Natural killer cell (primary cell): ENCODE measurements at places on chromosomes 2 and 18. TPM values are rescaled to one million over a fixed set of nuclear protein-coding genes. Genes with fewer than 3 reads are reported as not detected.

LMAN1 gene
- 58.3 TPM for total RNA-seq

SP100 gene
- 363 TPM for total RNA-seq

CPO gene
- not detected for total RNA-seq

TRABD2A gene
- total RNA-seq, result 1.4 TPM

SERPINB13 gene
- not detected for total RNA-seq

BMP10 gene
- not detected for total RNA-seq

DAW1 gene
- not detected for total RNA-seq

MRPL44 gene
- total RNA-seq, result 27.6 TPM

ATOH8 gene
- not detected for total RNA-seq

MC2R gene
- total RNA-seq, result not detected

PROC gene
- total RNA-seq, result not detected

IL18R1 gene
- 42.9 TPM for total RNA-seq

- H3K4me1 ChIP-seq, result no peaks in the 10 kb centered on the region
- H3K27ac ChIP-seq, result no peak overlapping the region
- H3K4me3 ChIP-seq, result no peak overlapping the region
- no peaks in the 10 kb centered on the region for H3K27me3 ChIP-seq
These were observed 21.6 kb upstream of the SULT1C2 start for GRCh38 chr2:108267101-108267500.

- DNase-seq, result no peak
- no peaks in the 10 kb centered on the region for H3K27me3 ChIP-seq
- H3K4me1 ChIP-seq, result no peaks in the 10 kb centered on the region
- H3K27ac ChIP-seq, result no peak overlapping the region
These were observed 114.8 kb downstream of the NEB start for GRCh38 chr2:151619337-151619989.

- H3K36me3 ChIP-seq, result no peaks in the 10 kb centered on the region
- DNase-seq, result no peak
- no peaks in the 10 kb centered on the region for H3K27me3 ChIP-seq
- no peak overlapping the region for H3K4me3 ChIP-seq
- no peaks in the 10 kb centered on the region for H3K4me1 ChIP-seq
These were observed 74.7 kb upstream of the TMEM200C start for GRCh38 chr18:5969989-5970403.

DNA sequence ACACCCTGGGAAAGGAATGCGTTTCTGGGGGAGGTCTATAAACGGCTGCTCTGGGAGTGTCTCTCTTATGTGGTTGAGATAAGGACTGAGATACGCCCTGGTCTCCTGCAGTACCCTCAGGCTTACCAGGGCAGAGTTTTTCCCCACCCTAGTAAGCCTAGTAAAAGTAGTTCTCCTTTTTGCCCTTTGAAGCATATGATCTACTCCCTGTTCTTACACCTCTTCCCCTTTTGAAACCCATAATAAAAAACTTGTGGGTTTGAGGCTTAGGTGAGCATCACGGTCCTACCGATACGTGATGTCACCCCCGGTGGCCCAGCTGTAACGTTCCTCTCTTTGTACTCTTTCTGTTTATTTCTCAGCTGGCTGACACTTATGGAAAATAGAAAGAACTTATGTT, 97.4 kb downstream of the FSIP2 start:
- no peak for DNase-seq
- H3K27me3 ChIP-seq, result no peaks in the 10 kb centered on the region
- no peaks in the 10 kb centered on the region for H3K36me3 ChIP-seq
- H3K4me1 ChIP-seq, result no peaks in the 10 kb centered on the region

DNA sequence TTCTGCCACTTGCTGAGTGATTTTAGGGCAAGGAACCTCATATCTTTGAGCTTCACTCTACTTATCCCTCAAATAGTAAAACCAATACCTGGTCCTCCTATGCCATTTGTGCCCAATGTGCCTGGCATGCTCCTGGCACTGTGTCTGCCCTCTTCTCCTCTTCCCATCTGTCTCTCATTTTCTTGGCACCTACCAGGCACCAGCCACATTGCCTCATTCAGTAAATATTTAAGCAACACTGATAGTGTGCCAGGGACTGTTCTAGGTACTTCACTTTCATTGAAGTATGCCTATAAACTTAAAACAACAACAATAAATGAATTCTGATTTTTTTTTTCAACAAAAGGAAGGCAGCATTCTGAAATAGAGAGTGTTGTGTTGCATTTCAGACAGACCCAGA, 15.1 kb upstream of the BOD1L2 start:
- H3K36me3 ChIP-seq, result no peaks in the 10 kb centered on the region
- DNase-seq, result no peak
- H3K4me3 ChIP-seq, result no peak overlapping the region

DNA sequence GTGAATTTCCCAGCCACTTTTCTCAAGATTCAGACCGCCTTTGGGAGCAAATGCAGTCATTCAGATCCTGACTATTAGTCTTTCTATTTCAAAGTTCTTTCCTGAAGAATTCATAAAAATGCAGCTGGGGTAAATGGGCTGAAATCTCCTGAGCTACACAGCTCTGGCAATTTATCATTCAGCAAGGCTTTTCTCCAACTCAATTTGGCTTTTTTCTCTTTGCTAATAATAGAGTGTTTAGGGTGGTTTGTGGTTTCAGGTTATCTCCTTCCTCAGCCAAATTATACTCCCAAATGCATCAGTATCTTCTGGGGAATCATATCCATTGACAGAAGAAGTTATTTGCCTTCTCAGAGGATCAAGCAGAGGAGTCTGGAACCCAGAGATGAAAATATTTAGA, 282.4 kb upstream of the SLC14A2 start:
- no peaks in the 10 kb centered on the region for H3K4me1 ChIP-seq
- H3K36me3 ChIP-seq, result no peaks in the 10 kb centered on the region
- no peaks in the 10 kb centered on the region for H3K27me3 ChIP-seq
- DNase-seq, result no peak
- H3K27ac ChIP-seq, result no peak overlapping the region
- no peak overlapping the region for H3K4me3 ChIP-seq

GRCh38 chr2:113822087-113822815, 65.8 kb upstream of the SLC35F5 start:
- no peaks in the 10 kb centered on the region for H3K36me3 ChIP-seq
- no peaks in the 10 kb centered on the region for H3K4me1 ChIP-seq
- no peaks in the 10 kb centered on the region for H3K27me3 ChIP-seq
- no peak for DNase-seq
- H3K27ac ChIP-seq, result no peak overlapping the region

GRCh38 chr2:64838817-64839216, 150.4 kb upstream of the SLC1A4 start:
- no peaks in the 10 kb centered on the region for H3K36me3 ChIP-seq
- no peak for DNase-seq
- H3K4me1 ChIP-seq, result peaks cover 5% of the 10 kb centered on the region
- no peaks in the 10 kb centered on the region for H3K27me3 ChIP-seq
- H3K4me3 ChIP-seq, result no peak overlapping the region

DNA sequence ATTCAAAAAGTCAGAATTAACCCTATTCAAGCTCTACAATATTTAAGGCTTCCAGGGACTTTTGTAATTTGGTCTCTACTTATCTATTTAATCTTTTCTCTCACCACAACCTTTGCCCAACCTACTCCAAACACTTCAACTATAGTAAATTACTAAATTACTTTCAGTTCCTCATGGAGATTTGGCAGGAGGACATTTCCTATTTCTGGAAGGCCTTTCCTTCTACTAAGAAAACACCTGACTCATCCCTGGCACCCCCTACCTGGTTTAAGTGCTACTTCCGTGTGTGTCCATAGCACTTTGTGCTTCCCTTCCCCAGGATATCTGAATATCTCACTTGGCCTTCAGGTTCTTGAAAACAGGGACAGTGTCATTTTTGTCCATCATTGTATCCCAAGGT, 96.3 kb downstream of the UPP2 start:
- no peaks in the 10 kb centered on the region for H3K36me3 ChIP-seq
- H3K27me3 ChIP-seq, result no peaks in the 10 kb centered on the region
- H3K4me1 ChIP-seq, result no peaks in the 10 kb centered on the region
- H3K4me3 ChIP-seq, result no peak overlapping the region

DNA sequence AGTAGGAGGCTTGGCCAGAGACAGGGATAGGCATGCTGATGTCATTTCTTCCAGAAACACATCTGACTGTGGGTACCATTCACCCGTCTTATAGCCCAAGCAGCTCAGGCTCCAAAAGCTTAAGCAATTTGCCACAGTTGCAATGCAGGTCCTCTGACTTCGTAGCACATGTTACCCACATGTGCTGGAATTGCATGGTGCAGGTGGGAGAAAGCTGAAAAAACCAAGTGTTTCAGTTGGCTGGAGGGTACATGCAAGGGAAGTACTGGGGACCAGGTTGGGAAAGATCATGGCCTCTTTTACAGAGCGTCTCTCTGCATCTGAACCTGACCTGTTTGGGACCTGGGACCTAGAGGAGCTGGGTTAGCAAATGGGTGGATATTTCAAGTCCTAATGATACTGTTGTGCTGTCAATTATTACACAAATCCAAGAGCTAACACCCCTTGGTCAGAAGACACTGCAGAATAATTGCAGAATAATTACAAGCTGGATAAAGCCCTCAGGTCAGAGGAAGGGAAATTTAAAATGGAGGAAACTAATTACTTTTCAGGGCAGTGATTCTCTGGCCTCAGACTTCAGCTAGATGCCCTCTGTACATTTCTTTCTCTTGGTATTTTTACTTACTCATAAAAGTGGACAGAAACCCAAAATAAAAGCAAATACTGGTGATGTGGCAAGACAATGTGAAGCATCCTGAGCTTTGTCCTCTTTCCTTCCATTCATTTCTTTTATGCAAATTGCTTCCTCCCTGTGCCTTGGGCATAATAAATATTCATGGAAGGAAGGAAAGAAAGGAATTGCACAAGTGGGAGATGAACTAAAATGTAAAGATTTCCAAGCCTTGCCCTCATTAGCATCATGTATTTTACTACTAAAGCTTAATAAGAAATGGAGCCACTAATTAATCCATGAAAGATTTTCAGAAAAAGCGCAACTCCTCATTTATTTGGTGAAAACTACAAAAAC, 45.6 kb upstream of the TTC39C start:
- no peaks in the 10 kb centered on the region for H3K36me3 ChIP-seq
- DNase-seq, result no peak
- peaks cover 52% of the 10 kb centered on the region for H3K4me1 ChIP-seq
- H3K27ac ChIP-seq, result no peak overlapping the region

DNA sequence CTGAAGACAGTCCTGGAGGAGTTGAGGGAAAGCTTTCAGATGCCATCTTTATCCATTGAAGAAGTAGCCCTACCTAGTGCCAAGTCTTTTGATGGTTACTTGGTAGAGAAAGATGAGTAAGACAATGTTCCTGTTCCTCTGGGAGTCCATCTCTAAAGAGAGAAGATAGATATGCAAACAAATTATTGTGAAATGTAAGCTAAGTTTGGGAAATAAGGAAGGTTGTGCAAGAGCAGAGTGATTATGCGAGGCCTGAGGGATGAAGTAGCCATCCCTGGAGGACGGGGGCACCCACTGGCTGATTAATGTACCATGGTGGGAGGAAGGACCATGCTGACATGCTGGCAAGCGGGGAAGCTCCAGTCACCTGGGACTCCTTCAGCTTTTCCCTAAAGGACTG, 994 bp upstream of the DTNA start:
- H3K4me1 ChIP-seq, result no peaks in the 10 kb centered on the region
- DNase-seq, result no peak
- no peak overlapping the region for H3K27ac ChIP-seq
- H3K36me3 ChIP-seq, result no peaks in the 10 kb centered on the region
- peaks cover 12% of the 10 kb centered on the region for H3K27me3 ChIP-seq

- no peak for DNase-seq
- H3K36me3 ChIP-seq, result no peaks in the 10 kb centered on the region
- no peak overlapping the region for H3K27ac ChIP-seq
- H3K4me3 ChIP-seq, result no peak overlapping the region
- no peaks in the 10 kb centered on the region for H3K4me1 ChIP-seq
These were observed 66.6 kb upstream of the ZNF397 start for GRCh38 chr18:35174093-35174731.

GRCh38 chr2:223044092-223044836, 7.7 kb upstream of the KCNE4 start:
- H3K27me3 ChIP-seq, result no peaks in the 10 kb centered on the region
- H3K4me1 ChIP-seq, result peaks cover 5% of the 10 kb centered on the region
- H3K36me3 ChIP-seq, result no peaks in the 10 kb centered on the region
- no peak overlapping the region for H3K4me3 ChIP-seq

DNA sequence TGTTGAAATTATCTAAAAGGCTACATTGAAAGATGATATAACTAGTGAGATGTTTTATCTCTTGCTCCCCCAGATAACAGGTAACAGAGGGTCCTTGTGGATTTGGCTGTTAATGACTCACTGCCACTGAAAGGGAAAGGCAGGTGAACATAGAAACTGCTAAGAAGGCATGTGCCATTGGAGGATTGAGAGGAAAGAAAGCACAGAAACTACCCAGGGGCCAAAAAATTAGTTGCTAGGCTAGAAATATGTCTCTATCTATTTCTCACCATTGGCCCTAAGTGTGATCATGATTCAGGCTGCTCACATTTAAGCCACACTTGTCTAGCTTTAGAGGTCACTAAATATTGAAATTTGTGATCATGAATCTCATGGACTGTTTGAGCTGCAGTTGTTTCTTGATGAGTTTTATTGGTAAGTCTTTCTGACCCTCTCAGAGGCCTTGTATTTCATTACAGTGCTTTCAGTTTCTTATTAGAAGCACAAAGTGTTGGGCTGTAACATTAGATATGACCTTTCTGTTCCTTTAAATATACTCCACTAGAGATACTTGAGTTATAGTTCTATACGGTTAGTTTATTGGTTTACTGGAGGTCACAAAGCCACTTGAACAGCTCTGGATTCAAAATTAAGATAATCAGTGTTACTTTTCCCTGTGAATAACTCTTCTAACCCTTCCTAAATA, 26.2 kb downstream of the NAB1 start:
- H3K4me3 ChIP-seq, result no peak overlapping the region
- no peaks in the 10 kb centered on the region for H3K27me3 ChIP-seq
- no peak overlapping the region for H3K27ac ChIP-seq
- peaks cover 22% of the 10 kb centered on the region for H3K36me3 ChIP-seq

DNA sequence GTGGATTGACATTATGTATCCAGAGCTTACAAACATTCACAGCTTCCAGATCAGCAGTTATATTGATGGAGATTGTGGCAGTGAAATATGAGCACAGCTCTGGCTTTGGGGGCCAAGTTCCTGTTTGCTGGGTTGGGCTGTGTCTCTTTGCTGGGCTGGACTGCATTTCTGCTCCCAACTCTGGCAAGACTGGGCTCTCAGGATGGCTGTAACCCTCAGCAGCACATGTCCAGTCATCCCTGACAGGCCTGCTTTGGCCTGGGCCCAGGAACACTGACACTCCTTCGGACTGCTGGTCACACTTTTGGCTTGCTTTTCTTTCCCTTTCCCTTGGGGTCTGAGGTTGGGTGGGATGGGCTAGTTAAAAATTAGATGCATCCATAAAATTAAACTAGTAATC, 17.9 kb upstream of the VPS4B start:
- no peak overlapping the region for H3K27ac ChIP-seq
- no peaks in the 10 kb centered on the region for H3K27me3 ChIP-seq
- H3K4me1 ChIP-seq, result peaks cover 4% of the 10 kb centered on the region
- DNase-seq, result no peak

DNA sequence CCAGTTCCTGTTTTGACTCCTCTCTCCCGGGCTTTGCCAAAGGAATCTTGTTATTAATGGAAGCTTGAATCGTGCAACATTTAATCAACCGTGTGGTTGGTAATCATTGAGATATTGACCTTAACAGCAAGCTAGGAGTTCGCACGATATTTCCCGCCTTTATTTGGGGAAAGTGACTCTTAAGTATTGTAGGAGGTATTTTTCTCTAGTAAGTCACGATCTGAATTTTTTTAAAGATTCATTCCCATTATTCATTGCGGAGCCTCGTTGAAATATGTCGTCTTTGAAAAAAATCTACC, 663 bp downstream of the NUP35 start:
- H3K27ac ChIP-seq, result peak overlapping the region; percentile 86
- DNase-seq, result no peak
- H3K4me3 ChIP-seq, result peak overlapping the region; percentile 82
- peaks cover 2% of the 10 kb centered on the region for H3K36me3 ChIP-seq
- no peaks in the 10 kb centered on the region for H3K27me3 ChIP-seq
